Osteoblast (primary cell): ENCODE measurements at places on chromosomes 3 and 15. TPM values are rescaled to one million over a fixed set of nuclear protein-coding genes. Genes with fewer than 3 reads are reported as not detected.

- H3K4me1 ChIP-seq, result peaks cover 2% of the 10 kb centered on the region
- H3K36me3 ChIP-seq, result no peaks in the 10 kb centered on the region
- peak overlapping the region; percentile 45 for H3K27ac ChIP-seq
- peak; percentile 98 for DNase-seq
- H3K27me3 ChIP-seq, result peaks cover 16% of the 10 kb centered on the region
- H3K4me3 ChIP-seq, result peak overlapping the region; percentile 76
Measured at GRCh38 chr3:126389112-126389793, 5.5 kb upstream of the CFAP100 start.

DNA sequence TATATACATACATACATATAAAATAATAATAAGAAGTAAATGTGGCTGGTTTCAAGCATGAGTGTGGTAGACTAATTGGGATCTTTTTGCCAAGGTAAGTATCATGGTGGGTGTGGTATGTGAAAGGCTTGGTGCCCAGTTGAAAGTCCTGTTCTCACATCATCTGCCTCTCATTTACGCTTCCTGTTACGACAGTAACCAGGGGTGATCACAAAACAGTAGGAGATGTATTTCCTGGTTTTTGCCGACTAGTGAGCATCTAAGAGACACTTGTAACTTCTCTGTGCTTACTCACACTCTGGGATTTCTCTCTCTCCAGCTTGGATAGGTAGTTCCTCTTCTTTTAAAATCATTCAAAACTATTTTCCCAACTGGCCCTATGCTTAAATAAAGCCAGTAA is 1028.3 kb upstream of the NR2F2 start:
- peaks cover 5% of the 10 kb centered on the region for H3K4me1 ChIP-seq
- no peak overlapping the region for H3K4me3 ChIP-seq
- DNase-seq, result no peak
- no peaks in the 10 kb centered on the region for H3K36me3 ChIP-seq
- no peaks in the 10 kb centered on the region for H3K27me3 ChIP-seq

- H3K4me1 ChIP-seq, result peaks cover 13% of the 10 kb centered on the region
- peaks cover 13% of the 10 kb centered on the region for H3K36me3 ChIP-seq
- peak overlapping the region; percentile 99 for H3K27ac ChIP-seq
- H3K4me3 ChIP-seq, result peak overlapping the region; percentile 100
Measured at GRCh38 chr3:180913581-180914404, 1.3 kb downstream of the FXR1 start.

The SHC4 gene
- 0.72 and 1.5 TPM in 2 replicates for total RNA-seq

The SLC2A2 gene
- total RNA-seq, result not detected in 2 replicates

DNA sequence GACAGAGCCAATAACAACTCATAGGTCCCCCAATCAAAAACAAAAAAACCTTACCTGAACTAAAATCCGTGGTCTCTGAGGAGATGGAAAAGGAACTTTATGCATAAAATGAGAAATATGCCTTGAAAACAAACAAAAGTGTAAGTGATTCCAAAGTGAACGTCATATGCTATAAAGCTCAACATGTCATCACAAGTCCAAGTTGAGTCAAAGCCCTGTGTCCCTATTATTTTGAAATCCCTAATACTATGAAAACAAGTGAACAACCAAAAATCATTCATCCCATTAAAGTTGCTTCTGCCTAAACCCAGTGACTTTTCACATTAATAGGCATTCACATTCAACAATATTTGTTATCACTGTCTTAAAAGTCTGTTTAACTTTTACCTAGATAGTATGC is 59.4 kb downstream of the DENND4A start:
- peaks cover 9% of the 10 kb centered on the region for H3K36me3 ChIP-seq
- DNase-seq, result no peak
- peaks cover 13% of the 10 kb centered on the region for H3K4me1 ChIP-seq
- H3K27me3 ChIP-seq, result no peaks in the 10 kb centered on the region

DNA sequence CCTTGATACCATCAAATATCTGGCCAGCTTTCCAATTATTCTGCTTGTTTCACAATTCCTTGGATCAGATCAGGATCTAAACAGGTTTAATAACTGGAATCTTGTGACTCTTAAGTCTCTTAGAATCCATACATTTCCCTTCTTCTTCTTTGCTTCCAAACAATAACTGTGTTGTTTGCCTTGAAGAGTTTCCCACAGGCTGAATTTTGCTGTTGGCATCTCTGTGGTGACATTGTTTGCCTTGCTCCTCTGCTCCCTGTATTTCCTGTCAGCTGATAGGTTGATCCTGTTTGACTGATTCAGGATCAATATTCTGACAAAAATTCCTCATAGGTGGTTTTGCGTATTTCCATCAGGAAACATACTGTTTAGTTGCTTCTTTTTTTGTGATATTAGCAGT is 248.4 kb upstream of the LMCD1 start:
- H3K4me1 ChIP-seq, result no peaks in the 10 kb centered on the region
- H3K27me3 ChIP-seq, result no peaks in the 10 kb centered on the region
- no peaks in the 10 kb centered on the region for H3K36me3 ChIP-seq
- no peak overlapping the region for H3K27ac ChIP-seq

DNA sequence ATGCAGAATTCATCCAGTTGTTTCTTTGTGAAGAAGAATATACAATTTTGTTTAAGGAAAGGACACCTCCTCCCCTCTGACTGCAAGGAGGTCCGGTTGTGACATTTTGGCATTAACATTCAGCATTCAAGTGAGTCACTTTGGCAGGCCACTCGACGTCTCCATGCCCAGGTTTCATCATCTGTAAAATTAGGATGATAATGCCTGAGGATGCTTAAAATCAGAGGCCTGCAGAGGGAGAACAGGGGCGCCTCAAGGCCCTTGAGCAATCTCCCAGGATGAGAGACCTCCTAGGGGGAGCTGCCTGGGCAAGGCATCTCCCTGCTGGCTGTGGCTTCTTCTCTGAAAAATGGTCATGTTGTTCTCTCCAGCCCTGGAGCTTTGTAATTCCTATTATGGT is 236.0 kb downstream of the CACNA2D3 start:
- no peak overlapping the region for H3K27ac ChIP-seq
- DNase-seq, result no peak
- no peaks in the 10 kb centered on the region for H3K4me1 ChIP-seq
- H3K27me3 ChIP-seq, result no peaks in the 10 kb centered on the region

GRCh38 chr3:27728195-27729087 is 6.3 kb upstream of the EOMES start:
- no peaks in the 10 kb centered on the region for H3K36me3 ChIP-seq
- no peak overlapping the region for H3K27ac ChIP-seq
- no peak for DNase-seq
- peak overlapping the region; percentile 40 for H3K4me3 ChIP-seq

The DLL4 gene
- total RNA-seq, result not detected in 2 replicates

The IGSF11 gene
- total RNA-seq, result under 0.01 and 0.36 TPM in 2 replicates

- H3K4me3 ChIP-seq, result no peak overlapping the region
- H3K27ac ChIP-seq, result no peak overlapping the region
- peaks cover 7% of the 10 kb centered on the region for H3K27me3 ChIP-seq
- no peaks in the 10 kb centered on the region for H3K4me1 ChIP-seq
Measured at GRCh38 chr3:46416125-46416810, 9.2 kb downstream of the CCRL2 start.

- no peaks in the 10 kb centered on the region for H3K27me3 ChIP-seq
- no peaks in the 10 kb centered on the region for H3K36me3 ChIP-seq
- H3K4me3 ChIP-seq, result no peak overlapping the region
Measured at GRCh38 chr15:90046911-90047392, 45.8 kb downstream of the ZNF710 start.

The IQCH gene
- 4.7 and 5.8 TPM in 2 replicates for total RNA-seq

DNA sequence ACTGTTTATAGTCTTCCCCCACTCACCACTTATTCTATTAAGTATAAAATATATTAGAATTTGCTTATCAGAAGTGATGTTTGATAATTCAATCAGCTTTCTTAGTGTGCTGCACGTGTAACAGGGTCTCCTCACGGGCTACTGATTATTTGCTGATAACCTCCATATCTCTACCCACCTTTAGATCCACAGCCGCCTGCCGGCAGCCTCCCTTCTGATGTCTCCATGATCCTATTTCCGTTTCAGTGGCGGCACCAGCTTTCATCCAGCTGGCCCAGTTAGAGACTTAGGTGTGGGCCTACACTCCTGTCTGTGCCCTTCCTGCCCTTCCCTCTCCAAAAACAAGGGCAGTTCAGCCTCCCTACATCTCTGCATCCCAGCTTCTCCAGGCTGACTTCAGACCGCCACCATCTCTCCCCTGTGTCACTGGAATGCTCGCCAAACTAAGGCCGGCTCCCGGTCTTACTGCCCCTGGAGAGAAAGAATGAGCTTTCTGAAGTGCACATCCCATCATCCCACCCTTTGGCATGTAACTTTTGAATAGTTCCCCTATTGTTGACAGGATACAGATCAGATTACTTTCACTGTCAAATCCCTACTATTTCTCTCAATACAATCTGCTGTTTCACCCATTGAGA is 76.6 kb upstream of the PRTG start:
- no peak overlapping the region for H3K4me3 ChIP-seq
- H3K27ac ChIP-seq, result no peak overlapping the region
- H3K4me1 ChIP-seq, result peaks cover 17% of the 10 kb centered on the region
- no peak for DNase-seq
- H3K36me3 ChIP-seq, result no peaks in the 10 kb centered on the region
- no peaks in the 10 kb centered on the region for H3K27me3 ChIP-seq

- no peaks in the 10 kb centered on the region for H3K27me3 ChIP-seq
- no peak overlapping the region for H3K27ac ChIP-seq
- H3K36me3 ChIP-seq, result no peaks in the 10 kb centered on the region
- no peak for DNase-seq
- no peak overlapping the region for H3K4me3 ChIP-seq
Measured at GRCh38 chr3:7875925-7876324, 625.7 kb upstream of the LMCD1 start.

The HCLS1 gene
- 2.9 and 4.1 TPM in 2 replicates for total RNA-seq

- H3K4me1 ChIP-seq, result no peaks in the 10 kb centered on the region
- no peak overlapping the region for H3K27ac ChIP-seq
- H3K4me3 ChIP-seq, result no peak overlapping the region
- peaks cover 7% of the 10 kb centered on the region for H3K36me3 ChIP-seq
- no peak for DNase-seq
- no peaks in the 10 kb centered on the region for H3K27me3 ChIP-seq
Measured at GRCh38 chr3:52110502-52110901, 43.7 kb downstream of the POC1A start.

GRCh38 chr3:16113704-16114103 is 60.8 kb upstream of the GALNT15 start:
- no peaks in the 10 kb centered on the region for H3K36me3 ChIP-seq
- H3K4me3 ChIP-seq, result no peak overlapping the region
- no peaks in the 10 kb centered on the region for H3K27me3 ChIP-seq
- H3K4me1 ChIP-seq, result peaks cover 18% of the 10 kb centered on the region
- peak overlapping the region; percentile 99 for H3K27ac ChIP-seq
